GM13977 (cell line): ENCODE measurements at places on chromosomes 3 and 15.

- DNase-seq: no peak
These were observed 250.7 kb downstream of the LPP start for GRCh38 chr3:188404701-188405100.

DNA sequence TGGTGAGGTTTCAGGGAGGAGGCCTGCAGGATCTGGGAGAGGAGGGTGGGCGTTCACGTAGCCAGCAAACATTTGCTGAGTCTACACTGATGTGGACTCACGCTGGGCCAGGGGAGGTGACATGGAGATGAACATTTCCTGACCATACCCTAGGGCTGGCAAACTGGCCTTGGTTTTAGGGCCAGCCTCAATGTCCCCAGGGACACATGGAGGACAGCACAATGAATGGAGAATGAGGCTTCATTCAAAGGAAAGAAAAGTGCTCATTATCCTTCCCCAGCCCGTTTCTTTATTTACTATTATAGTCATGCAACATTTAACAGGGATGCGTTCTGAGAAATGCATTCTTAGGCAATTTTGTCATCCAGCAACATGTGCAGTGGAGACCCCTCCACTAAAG, 26.8 kb downstream of the ACAN start:
- no peak for DNase-seq

GRCh38 chr3:183400352-183400751, 28.1 kb downstream of the MCF2L2 start:
- no peak for DNase-seq

DNA sequence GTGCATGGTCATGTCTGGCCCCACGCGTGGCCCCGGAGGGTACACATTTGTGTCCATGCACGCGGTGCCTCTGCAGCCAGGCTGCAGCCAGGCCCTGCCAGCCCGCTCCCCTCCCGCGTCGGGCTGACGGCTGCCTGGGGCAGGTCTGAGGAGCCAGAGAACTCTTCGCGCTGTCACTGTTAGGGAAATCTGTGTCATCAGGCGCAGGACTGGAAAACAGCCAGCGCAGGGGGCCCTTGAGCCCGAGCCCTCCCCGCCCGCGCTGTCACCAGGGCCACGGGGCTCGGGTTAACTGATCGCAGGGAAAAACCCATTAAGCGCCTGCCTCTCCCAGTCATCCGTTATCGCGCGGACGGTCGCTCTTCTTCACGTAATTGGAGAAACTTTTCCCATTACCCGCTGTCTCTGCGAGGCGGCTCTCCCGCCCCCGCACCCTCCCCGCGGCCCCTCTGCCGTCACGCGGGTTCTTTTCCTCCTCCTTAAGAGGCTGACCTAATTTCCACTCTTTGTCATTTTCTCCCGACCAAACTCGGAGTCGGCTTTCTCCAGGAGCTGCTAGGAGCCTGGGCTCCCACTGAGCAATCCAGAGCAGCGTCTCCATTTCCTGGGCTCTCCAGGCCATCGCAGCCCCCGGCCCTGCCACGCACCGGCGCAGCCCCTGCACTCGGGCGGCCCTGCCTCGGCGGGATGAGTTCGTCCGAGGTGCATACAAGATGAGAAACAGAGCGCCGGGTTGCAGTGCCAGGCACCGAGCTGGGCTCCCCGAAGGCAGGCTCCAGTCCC, 57.5 kb upstream of the PRR23E start:
- no peak for DNase-seq

DNA sequence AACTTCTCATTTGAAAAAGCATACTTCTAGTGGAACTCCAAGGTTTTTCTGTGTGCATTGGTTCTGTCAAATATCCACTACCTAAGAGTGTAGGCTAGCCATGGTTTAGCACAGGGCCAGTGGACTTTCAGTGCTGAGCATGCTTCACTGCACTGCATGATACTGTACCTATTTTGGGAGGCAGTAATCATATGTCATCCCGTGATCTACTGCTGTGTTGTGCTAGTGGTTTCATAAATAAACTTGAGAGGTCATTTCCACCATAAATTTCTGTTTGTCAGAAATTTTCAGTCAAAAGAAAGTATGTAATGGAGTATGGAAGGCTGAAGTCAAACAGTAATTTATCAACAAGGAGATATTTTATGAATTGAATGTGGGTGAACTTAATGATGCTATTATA, 203.6 kb downstream of the ROBO1 start:
- DNase-seq: peak; percentile 17

GRCh38 chr3:4198491-4198890, 104.7 kb upstream of the SETMAR start:
- no peak for DNase-seq

DNA sequence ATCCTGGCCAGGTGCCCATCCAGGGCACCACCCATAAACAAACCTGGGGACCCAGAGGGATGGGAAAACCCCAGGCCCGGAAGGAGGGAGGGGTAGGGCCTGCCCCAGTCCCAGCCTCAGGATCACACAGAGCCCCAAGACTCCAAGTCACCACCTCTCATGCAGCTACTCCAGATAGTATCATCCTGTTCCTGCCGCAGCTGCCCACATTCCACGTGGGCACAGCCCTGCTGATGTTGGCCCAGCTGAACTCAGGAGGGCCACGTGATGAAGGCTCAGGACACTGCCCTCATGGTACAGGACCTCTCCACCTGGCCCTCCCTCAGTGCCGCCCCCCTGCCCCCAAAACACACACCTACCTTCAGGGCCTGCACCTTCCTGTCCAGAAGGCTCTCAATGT, 69.5 kb downstream of the CACNA2D2 start:
- no peak for DNase-seq

- DNase-seq: no peak
These were observed 239.7 kb upstream of the ICE2 start for GRCh38 chr15:60718661-60719069.

DNA sequence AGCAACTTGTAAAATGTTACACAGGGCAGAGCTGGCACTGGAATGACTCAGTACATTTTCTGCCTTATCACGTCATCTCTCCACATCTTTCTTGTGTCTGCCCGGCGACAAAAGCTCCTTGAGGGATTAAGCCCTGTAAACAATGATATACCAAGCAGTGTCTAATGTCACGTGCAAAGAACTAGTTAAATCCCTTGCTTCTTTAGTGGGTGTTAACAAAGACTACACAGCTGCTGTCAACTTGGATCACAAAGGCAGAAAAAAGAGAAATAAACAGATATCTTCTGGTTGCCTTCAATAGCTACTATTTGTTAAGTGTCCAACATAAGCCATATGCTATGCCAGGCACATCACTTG, 48.1 kb upstream of the FRMD4B start:
- DNase-seq: no peak

GRCh38 chr3:181568248-181568647, 143.5 kb upstream of the SOX2 start:
- DNase-seq: no peak

DNA sequence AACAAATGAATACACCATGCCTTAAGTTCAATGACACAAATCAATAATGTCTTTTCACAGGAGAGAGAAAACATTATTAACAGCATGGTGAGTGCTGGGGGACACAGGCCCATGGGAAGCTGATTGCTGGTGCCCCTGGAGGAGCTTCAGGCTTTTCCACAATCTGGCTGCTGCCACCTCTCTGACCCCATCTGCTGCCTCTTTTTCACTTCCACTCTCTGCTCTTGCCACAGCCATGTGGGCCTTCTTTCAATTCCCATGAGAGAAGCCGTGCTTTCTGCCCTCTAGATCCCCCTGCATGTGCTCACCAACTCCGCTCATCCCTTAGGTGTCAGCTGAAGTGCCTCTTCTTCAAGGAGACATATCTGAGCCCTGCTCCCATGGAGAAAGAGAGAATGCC, 21.0 kb upstream of the CTXND1 start:
- no peak for DNase-seq

DNA sequence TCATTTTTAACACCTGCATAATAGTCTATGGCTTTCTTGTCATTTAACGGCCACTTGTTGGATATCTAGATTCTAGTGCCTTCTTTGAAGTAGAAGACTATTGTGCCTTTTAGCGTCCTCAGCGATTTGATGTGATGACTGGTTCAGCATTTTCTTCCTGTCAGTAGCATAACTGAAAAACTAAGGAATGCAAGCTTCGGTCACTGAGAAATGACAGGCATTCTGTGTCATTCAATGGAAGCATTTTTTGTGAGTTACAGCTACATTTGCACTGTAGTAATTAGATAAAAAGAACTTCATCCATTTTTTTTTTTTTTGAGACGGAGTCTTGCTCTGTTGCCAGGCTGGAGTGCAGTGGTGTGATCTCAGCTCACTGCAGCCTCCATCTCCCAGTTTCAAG, 10.3 kb downstream of the NEK11 start:
- no peak for DNase-seq

- DNase-seq: peak; percentile 60
These were observed 6.8 kb downstream of the SKOR1 start for GRCh38 chr15:67832031-67832551.

DNA sequence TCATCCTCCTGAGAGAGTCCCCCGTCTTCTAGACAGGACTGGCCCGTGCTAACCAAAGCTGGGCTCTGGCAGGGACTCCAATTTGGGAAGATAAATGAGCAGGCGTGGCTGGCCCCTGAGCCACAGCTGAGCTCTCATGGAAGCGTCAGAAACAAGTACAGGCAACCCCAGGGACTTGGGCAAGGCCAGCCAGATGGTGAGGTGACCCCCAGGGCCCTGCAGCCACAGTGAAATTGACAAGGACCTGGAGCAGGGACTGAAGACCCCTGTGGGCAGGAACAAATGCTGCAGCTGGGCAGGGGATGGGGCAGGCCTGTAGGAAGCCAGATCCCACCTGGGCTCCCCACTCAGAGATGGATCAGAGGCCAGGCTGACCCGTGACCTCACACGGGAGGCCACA, 32.8 kb upstream of the CGNL1 start:
- DNase-seq: no peak

GRCh38 chr3:72102112-72102616, 317.2 kb upstream of the PROK2 start:
- no peak for DNase-seq

- DNase-seq: no peak
These were observed 672.9 kb downstream of the SQOR start for GRCh38 chr15:46307746-46308145.

DNA sequence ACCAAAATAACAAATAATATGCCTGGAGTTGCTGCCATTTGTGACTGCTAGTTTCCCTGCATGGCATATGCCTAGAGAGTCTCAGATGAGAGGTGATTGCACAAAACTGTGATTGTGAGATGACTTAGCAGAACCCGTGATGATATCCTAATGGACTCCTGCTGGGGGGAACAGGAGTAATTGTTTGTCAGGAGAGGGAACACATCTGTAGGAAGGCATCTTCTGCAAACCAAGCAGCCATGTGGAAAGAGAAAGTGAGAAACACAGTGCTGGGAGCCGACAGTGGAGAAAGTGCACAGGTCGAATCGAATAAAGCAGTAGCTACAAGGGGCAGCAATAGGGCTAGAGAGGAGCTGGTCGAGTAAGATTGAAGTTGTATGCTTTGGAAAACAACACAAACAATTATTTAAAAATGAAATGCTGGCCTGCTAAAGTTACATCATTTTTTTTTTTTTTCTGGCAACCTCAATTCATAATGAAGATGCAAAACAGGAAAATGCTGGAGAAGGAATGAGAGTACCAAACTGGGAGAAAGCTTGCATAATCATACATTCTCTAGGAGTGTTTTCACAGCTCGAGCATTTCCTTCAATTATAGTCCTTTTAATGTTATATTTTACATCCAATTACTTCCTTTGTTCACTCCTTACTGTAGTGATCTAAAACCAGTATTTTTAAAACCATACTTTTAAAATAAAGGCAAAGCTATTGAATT, 494.2 kb upstream of the AGTR1 start:
- no peak for DNase-seq

GRCh38 chr15:39538936-39539335, 41.9 kb upstream of the THBS1 start:
- no peak for DNase-seq

GRCh38 chr3:42202217-42202865, 63.6 kb downstream of the CCK start:
- no peak for DNase-seq
